ENCODE measurements at places on chromosomes 12 and 14. TPM values are rescaled to one million over a fixed set of nuclear protein-coding genes. Genes with fewer than 3 reads are reported as not detected.

CLEC1A gene
- total RNA-seq, result 1.8 TPM

CLEC7A gene
- 6.8 TPM for total RNA-seq

STAC3 gene
- total RNA-seq, result 1.9 TPM

KRT78 gene
- not detected for total RNA-seq

TAS2R20 gene
- total RNA-seq, result 1.0 TPM

KLRG1 gene
- 1.0 TPM for total RNA-seq

KRT79 gene
- not detected for total RNA-seq

PRDM4 gene
- total RNA-seq, result 36.1 TPM

ART4 gene
- total RNA-seq, result 0.49 TPM

RNU4-1 gene
- 1,555 TPM for total RNA-seq
